Aortic smooth muscle cell (primary cell): ENCODE measurements at places on chromosomes 5 and 9. TPM values are rescaled to one million over a fixed set of nuclear protein-coding genes. Genes with fewer than 3 reads are reported as not detected.

RLN2 gene
- not detected in 2 replicates for total RNA-seq

MATR3 gene
- total RNA-seq: 214 and 265 TPM in 2 replicates

CCL28 gene
- total RNA-seq: 1.1 and 1.6 TPM in 2 replicates

MAP1B gene
- total RNA-seq: 135 and 251 TPM in 2 replicates

WDR38 gene
- total RNA-seq: not detected in 2 replicates

ZNF79 gene
- 8.6 and 9.2 TPM in 2 replicates for total RNA-seq

THOC3 gene
- total RNA-seq: 32.0 and 35.7 TPM in 2 replicates

CDC20B gene
- total RNA-seq: 0.06 and 0.13 TPM in 2 replicates

GPR21 gene
- 0.87 and 1.1 TPM in 2 replicates for total RNA-seq

CDH10 gene
- total RNA-seq: under 0.01 and 0.12 TPM in 2 replicates

CCL27 gene
- not detected in 2 replicates for total RNA-seq

PTGDS gene
- total RNA-seq: 9.8 and 21.8 TPM in 2 replicates

C5orf46 gene
- total RNA-seq: 0.66 and 1.1 TPM in 2 replicates

UTP15 gene
- 14.9 and 15.2 TPM in 2 replicates for total RNA-seq

HAPLN1 gene
- 29.7 and 50.7 TPM in 2 replicates for total RNA-seq
